NAMALWA (cell line): ENCODE measurements at places on chromosomes 11 and 22.

DNA sequence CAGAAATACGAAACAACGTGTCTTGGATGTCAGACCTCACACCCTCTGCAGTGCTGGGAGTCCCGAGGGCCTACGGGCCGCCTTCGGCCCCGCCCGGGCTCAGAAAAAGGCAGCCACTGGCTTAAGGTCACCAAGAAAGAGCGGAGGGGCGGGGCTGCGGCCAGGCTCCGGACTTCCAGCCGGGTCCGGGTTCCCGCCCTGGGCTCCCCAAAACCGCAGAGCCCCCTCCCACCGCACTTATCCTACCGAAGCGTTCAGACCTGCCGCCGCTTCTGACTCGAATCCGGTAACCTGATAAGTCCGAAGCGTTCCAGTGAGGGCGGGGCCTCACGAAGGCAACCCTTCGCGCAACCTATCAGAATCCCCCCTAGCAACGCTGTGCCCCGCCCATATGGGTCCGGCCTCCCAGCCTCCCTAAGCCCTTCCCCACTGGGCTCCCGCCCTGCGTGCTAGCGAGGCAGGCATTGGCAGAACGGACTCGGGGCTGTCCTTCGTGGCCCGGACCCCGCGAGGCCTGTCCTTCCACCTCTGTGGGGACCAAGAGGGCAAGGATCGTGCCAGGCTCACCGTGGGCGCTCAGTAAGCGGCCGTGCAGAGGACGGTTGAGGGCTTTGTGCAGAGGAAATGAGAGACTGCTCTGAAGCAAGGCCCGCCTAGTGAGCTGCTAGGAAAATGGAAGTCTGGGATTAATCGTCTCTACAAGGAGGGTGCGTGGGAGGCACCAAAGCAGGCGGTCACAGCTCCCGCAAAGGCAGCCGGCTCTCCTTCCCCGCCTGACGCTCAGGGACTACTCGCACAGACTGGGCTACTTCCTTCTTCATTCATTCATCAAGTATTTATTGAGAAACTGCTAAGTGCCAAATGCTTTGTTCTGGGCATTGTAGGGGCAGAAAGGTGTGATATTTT, at the start of gene NAGA:
TSS of gene NAGA (minus strand) at position 296 of the 906 bp plus-strand sequence. CDS start 515 bp downstream, outside the sequence.
- peak; percentile 97 for DNase-seq

DNA sequence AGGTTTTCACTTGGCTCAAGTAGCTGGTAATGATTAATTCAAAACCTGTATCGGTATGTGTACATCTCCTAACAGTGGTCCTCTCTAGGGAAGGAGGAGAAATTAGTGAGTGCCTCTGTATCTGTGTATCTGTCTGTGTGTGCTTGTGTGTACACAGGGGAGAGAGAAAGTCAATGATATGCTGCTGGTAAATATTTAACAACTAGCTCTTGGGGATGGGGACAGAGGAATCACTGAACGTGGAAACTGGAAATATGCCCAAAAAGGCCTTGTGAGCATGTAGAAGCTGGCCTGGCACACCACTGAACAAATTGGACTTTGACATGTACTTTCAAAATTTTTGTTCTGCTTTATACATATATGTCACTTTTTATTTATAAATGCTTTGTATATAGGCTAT, 214.0 kb upstream of the SYN3 start:
- peak; percentile 28 for DNase-seq

- no peak for DNase-seq
Observed at GRCh38 chr11:72391638-72392423, 42.5 kb downstream of the CLPB start.

GRCh38 chr11:123197711-123198110, 2.7 kb upstream of the CLMP start:
- DNase-seq: no peak

DNA sequence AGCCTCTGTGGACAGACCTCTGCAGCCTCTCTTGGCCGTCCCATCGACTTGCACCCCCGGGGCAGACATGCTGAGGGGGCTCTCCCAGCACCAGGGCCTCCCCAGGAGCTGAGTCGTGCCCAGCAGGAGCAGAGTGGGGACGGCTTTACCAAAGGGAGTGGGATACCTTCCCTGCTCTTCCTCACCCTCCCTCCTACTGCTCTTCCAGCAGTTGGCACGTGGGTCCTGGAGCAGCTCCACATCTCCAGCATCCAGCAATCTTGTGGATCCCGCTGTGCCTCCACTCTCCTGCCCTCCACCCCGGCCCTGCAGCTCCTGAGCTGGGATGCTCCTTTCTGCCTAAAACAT, 854.0 kb downstream of the BRD1 start:
- no peak for DNase-seq

DNA sequence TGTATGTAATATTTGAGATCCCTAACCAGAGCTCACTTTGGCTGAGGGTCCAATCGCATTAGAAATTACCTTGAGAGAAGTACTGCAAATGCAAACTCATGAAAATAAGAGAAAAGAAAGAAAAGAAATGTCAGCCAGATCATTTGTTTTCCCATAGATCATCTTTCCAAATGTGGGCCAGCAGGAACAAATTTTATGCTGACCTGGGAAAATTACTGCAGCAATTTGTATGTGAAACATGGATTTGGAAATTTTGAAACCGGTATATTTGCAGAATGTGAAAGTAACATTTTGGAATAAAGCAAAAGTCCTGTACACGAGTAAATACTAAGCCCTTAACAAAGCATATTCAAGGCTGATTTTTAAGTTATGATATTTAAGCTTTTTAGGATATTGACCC, 1058.9 kb upstream of the CCDC90B start:
- no peak for DNase-seq

GRCh38 chr22:46038174-46038487, 61.2 kb upstream of the WNT7B start:
- no peak for DNase-seq

- DNase-seq: peak; percentile 93
Observed at GRCh38 chr11:100681064-100681502, 6.0 kb upstream of the ARHGAP42 start.

GRCh38 chr11:124920870-124921609, 2.0 kb downstream of the HEPN1 start:
- no peak for DNase-seq

DNA sequence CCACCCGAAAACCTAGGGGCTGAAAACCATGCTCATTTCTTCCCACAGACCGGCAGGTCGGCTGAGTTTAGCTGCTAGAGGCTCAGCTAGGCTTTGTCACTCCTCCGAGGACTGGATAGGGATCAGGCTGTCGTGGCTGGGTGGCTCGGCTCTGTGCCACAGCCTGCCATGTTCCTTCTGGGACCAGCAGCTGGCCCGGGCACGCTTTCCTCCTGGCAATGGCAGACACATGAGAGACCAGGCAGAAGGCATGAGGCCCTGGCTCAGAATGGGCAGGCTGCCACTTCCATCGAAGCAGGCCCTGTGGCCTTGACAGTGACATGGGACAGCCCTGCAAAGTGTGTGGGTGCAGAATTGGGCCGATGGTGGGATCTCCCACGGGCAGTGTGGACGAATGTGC, 20.9 kb downstream of the PARVG start:
- DNase-seq: no peak

GRCh38 chr11:27187075-27187847, 146.6 kb downstream of the BBOX1 start:
- no peak for DNase-seq

DNA sequence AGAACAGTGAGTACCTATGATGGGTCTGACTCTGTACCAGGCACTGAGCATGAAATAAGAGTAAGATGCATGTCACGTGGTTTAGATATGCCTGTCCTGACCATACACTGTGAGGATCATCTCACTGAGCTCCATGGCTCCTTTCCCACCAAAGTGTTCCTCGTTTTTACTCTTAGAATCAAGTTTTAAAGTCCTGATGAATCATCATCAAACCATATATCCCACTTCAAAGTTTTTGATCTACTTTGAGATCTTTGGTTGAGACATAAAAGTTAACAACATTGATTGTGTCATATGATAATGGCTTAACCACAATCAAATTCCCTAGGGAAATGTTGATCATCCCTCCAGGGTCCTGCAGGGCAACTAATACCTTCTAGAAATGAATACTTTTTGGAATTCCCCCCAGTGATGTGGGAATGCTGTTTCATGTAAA, 12.8 kb downstream of the ETS1 start:
- DNase-seq: no peak

DNA sequence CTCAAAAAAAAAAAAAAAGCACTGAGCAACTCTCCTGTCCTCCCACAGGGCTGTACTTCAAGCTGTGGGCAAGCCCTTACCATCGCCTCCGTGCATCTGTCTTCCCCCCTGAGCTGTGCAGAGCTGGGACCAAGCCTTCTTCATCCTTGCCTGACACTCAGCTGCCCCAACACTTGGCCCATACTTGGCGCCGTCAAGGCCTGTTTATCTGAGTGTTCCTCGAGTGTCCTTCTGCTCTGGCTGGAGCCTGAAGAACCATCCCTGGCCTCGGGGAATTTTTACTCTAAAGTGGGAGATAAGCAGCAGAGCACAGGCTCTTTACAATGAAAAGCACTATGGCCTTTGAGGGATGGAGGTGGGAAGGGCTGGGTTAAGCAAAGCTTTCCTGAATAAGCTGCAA, 1.6 kb upstream of the TIRAP start:
- no peak for DNase-seq

GRCh38 chr11:109275931-109276330, 146.1 kb upstream of the C11orf87 start:
- DNase-seq: no peak
